ENCODE measurements at places on chromosomes 12 and 14.

DNA sequence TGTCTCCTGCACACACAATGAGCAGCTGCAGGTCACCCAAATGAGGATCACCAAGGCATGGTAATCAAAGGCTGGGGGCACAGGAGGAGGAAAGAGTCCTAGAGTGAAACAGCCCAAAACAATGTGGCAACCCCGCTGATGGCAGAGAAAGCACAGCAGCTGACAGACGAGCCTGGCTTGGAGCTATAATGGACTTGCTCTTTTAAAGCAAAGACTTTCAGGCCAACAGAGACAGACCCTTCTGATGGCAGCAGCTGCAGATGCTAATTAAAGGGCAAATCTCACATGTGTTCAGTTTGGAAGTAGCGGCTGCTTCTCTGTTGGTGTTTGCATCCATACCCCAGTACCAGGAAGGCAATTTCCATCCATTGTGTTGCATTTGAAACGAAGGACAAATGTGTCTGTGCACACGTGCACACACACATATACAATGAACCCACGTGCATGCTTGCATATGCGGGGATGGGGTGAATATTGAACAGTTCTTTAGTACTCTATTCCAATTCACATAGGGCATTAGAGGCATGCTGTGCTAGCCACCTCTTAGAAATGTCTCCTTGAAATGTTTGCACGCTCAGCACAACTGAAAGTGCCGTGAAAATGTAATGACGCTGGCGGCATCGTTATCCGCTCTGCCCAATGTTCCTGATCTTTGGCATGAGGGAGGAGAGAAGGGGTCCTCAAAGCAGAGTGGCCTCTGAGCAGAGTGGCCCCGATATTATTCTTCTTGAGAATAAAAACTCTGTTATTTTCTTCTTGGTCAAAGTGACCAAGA is 38.1 kb downstream of the CIT start:
- no peak for DNase-seq

GRCh38 chr12:26369588-26369987 is 174.2 kb downstream of the SSPN start:
- DNase-seq = no peak

DNA sequence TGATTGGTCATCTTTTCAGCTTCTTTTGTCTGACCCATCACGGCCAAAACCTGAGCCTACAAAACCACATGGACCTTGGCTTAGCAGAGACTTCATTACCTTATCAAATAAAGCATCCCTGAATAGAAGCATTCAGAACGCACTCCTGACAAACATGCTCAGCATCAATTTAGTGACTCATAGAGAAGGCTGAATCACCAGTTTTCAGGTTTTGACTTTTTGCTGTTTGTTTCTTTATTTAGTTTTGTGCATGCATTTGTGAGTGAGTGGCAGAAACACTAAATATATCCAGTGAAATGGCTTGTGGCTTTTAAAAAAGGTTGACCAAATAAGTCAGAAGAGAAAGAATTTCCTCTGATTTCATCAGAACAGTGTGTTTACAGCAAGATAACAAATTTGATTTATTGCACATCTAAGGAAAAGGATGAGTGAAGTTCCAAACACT is 19.0 kb upstream of the OVCH1 start:
- no peak for DNase-seq

- DNase-seq = no peak
These were observed 618 bp upstream of the PGAM5 start for GRCh38 chr12:132710043-132710404.

- no peak for DNase-seq
These were observed 139.7 kb downstream of the TTLL5 start for GRCh38 chr14:75800792-75801191.

DNA sequence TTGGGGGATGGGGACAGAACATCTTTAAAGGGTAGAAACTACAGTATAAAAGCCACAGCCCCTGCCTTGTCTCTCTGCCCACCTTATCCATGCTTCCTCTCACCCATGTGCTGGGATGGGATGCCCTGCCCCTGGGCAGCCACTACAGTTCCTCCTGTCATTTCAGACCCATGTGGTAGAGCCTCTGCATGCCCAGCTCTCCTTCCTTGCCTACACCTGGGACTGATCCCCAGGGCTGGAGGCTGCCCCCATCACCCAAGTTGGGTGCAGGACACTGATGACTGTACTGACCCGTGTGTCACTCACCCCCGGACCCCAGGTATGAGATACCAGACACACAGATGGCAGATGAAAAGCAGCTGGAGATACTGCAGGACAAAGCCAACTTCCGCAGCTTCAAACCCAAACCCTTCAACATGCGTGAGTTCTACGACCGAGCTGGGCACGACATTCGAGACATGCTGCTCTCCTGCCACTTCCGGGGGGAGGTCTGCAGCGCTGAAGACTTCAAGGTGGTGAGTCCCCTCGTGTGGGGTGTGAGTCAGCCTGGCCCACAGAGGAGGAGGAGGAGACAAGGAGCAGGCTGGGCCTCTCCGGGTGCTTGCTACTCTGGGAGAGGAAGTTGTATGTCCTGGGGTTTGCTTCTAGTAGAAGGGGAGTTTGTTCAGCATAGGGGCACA is 2.2 kb downstream of the ASIC1 start:
- DNase-seq = no peak

DNA sequence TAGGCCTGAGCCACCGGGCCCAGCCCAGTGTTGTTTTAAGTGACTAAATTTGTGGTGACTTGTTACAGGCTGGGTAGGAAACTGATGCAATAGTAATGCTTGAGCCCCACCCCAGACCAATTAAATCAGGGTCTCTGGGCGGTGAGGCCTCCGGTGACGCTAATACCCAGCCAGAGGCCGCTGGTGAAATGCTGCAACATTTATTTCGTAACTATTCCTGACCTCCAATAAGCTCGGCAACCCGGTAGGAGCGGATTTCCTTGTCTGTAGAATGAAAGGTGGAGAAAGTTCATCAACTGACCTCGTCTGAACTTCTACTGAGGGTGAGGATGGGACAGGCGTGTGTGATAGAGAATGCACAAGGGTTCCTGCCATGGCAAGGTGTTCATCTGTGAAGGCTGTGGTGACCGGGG is 42.3 kb downstream of the FZD10 start:
- no peak for DNase-seq

GRCh38 chr12:29990971-29991370 is 207.2 kb upstream of the TMTC1 start:
- DNase-seq = no peak

DNA sequence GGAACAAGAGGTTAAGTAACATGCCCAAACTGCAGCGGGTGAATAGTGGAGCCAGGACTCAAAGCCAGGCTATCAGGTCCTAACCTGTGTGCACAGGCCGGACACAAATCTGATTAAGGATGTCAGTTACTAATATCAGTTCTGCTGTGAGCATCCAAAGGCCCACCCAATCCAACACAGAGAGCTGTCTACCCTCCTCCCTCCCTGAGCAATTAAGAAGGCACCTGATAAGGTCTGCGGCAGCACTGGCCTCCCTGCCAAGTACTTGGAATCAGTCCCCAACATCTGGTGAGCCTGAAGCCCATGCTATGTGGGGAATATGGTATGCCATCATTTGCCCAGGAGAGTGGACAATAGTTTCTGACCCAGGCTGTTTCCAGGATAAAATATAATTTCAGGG is 3.9 kb downstream of the HEBP1 start:
- no peak for DNase-seq

DNA sequence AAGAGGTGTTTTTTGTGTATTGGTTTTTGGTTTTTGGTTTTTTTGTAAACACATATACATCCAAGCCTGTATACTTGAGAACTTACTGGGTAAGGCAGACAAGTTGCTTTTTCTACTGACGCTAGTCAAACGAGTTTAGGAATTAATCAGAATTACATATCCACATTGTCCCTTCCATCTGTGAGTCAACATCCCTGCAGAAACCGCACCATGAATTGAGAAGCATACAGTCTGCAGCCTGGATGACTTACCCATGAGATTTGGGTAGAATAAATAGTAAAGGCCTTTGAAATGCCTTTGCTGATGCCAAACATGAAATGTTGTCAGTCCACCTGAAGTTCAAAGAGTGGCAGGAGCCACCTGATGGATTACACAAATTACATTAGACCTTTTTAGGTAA is 21.4 kb upstream of the C12orf42 start:
- DNase-seq = no peak

DNA sequence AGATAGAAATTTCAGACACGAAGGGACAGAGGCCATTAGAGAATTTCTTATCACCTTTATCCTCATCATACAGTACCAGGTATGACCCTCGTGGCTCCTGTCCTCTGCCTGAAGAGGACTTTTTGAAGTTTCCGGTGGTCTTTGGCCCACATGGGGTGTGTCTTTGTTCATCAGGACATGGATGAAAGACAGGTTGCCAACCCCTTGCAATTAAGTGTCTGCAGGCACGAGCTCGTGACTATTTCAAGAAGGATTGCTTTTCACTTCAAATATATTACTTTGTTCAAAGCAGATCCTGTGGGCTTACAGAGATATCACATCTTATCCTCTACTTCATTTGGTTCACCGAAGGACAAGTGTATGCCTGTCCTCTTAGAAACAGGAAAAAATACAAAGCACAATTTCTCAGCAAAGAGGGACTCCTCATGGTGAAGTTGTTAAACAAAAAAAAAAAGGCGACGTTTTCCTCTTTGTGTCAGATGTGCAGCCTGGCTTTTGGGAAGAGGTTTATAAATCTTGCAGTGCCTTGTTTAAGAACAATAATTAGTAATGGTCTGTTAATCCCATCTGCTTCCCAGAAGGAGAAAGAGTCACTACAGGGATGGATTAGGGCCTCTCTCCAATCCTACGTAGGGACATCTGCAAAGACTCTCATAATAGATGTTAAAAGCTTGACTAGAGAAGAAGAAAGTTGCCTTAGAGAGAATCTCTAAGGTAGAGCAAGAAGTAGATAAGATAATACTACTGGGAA is 13.5 kb upstream of the FAM234B start:
- no peak for DNase-seq

DNA sequence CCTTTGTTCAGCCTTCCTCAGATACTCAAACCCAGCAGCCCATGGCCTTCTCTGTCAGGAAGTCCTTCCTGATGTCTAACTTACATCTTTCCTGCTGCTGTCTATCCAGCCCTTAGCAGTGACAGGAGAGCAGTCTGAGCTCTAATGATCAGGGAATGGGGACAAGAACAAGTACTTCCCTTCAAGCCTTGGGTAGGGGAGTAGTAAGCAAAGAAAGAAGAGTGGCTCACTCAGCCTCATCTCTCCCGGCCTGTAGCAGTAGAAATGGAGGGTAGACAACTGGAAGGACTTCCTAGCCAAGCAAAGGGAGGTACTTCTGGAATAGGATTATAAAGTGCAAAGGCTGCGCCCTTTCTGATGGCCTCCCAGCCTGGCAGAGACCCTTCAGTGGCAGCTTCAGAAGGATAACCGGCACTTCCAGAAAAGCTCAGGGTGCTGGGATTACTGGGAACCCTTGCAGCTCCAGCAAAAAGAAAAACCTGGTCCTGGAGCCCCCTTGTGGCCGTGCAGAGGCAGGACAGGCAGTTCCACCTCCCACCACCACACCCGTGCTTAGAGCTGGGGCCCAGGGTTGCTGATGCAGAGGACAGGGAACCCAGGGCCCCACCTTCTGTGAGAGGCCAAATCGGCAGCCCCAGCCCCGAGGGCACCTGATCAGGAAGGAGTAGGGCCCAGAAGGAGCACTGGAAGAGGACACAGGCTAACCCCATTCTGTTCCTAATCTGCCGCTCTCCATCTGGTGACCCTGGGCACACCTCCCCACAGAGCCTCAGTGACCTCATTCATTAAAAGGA is 12.4 kb upstream of the SMUG1 start:
- no peak for DNase-seq

GRCh38 chr14:69539631-69540410 is 34.9 kb downstream of the CCDC177 start:
- DNase-seq = no peak

GRCh38 chr14:29925101-29925722 is 2.4 kb downstream of the PRKD1 start:
- DNase-seq = no peak

DNA sequence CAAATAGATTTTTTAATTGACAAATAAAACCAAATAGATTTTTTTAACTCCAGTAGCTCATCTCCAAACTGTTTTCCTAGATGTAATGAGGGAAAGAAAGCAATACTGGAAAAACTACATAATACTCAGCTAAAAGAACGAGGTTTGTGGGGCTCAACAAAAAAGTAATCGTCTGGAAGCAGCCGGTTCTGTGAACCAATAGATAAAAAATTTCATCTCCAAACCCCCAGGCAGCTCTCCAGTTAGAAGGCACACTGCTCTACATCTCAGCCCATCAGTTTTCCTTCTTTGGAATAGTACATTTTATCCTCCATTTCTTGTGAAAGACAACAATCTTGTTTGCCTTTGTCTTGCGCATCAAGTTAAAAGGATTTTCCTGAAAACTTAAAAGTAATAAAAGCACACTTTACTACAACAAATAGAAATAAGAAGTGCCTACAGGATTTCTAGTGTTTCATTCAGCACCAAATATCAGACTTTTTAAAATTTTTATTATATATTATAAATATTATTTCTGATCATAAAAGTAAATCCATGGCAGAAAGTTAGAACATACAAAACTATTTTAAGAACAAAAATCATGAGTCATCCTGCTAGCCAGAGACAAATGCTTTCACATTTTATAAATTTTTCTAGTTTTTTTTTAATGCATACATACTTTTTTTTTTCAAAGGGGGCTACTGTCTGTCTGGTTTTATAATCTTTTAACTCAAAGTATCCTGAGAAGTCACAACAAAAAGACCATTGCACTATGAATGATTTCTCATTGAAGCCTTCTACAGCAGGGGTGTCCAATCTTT is 67.7 kb downstream of the EPS8 start:
- DNase-seq = no peak

GRCh38 chr12:57611108-57611826 is at the start of gene ARHGEF25:
Gene ARHGEF25 (plus strand): TSS chr12:57611435. CDS start chr12:57611895, 460 bp downstream.
- peak; percentile 90 for DNase-seq

- DNase-seq = peak; percentile 93
These were observed 823 bp upstream of the RAB5B start for GRCh38 chr12:55972911-55973598.

- no peak for DNase-seq
These were observed 48.4 kb downstream of the FNTB start for GRCh38 chr14:65035049-65035448.

DNA sequence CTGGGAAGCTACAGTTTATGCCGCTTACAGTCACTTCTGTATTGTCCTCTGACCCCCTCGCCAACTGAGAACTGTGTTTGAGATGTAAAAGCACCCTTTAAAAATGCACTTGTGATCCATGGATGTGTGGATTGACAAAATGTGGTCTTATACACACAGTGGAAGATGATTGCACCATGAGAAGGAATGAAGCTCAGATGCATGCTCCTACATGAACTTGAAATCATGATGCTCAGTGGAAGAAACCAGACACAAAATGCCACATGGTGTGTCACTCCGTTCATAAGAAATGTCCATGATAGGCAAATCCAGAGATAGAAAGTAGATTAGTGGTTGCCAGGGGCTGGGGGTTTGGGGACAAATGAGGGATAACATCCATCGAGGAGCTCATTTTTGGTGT is 58.0 kb downstream of the PITPNM2 start:
- DNase-seq = no peak
